CD4-positive, alpha-beta memory T cell (primary cell): ENCODE measurements at places on chromosomes 7 and 10. TPM values are rescaled to one million over a fixed set of nuclear protein-coding genes. Genes with fewer than 3 reads are reported as not detected.

Gene MYH16
- not detected for total RNA-seq

Gene HPSE2
- not detected for total RNA-seq

Gene ACTR3C
- 13.0 TPM for total RNA-seq

Gene AKR1B1
- 81.2 TPM for total RNA-seq

Gene HTR5A
- not detected for total RNA-seq

DNA sequence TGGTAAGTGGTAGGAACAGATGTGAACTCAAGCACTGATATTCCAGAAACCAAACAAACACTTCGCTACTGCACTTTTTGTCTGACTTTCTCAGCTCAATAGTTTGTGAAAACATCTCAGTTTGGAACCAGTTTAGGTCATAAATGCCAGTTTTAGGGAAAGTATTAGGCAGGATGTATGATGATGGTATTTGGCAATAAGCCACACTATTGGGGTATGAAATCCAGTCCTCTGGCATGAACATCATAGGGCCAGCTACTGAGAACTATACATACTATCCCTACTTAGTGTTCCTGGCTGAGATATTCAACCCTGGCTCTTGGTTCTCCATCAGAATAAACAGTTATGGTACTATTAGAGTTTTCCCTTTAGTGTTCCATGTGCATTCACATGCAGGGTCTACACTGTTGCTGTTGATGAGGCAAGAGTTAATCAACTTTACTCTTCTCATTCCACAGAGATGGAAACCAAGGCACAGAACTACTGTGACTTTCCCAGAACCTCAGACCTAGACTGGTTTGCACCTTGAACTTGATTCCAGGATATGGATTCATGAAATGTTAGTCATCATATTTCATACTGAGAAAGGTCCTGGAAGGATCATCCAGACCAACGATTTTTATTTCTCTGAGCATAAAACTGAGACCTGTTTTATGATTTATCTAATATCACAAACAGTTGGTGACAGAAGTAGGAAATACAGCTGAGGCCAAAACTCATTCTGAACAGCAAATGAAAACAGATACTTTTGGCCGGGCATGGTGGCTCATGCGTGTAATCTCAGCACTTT is 20.0 kb upstream of the IFIT2 start:
- no peak for DNase-seq

GRCh38 chr7:151663382-151664100 is 143.8 kb upstream of the RHEB start:
- DNase-seq: no peak

DNA sequence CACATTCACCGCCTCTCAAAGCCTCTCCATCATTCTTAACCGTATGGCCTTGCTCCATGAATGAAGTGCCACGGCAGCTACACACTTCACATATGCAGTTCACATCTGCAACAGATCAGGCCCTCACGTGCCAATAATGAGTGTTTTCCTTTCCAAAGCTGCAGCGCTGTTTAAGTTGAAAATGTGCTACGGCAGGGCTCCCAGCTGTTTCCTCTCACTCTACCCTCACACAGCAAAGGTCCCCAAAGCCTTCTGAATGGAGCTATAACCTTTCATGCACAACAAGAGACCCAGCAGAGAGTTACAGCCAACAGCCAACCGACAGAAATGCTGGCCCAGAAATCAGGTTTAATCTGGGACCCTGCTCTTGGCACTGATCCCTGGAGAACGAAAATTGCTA is 236.1 kb downstream of the ELMO1 start:
- no peak for DNase-seq

DNA sequence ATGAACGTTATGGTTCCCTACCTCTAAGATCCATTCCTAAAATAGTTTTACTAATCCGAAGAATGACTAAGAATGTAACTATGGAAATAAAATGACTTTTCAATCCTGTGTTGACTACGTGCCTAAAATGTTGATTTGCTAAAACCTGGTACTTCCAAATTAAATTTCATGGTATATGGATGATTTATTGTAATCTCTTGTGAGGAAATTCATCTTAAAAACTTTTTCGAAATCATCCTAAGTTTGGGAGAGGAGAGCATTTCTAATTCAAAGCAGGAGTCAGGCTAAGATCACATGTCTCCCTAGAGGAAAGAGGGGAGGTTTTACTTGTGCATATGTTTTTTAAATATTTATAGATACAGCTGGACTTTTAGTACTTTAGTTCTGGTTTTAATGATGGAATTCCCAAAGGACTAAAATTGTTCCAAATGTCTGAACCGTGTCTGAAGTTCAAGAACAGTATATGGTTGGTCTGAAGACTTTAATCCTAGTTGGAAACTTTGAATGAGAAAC is 483.9 kb downstream of the AUTS2 start:
- DNase-seq: no peak

DNA sequence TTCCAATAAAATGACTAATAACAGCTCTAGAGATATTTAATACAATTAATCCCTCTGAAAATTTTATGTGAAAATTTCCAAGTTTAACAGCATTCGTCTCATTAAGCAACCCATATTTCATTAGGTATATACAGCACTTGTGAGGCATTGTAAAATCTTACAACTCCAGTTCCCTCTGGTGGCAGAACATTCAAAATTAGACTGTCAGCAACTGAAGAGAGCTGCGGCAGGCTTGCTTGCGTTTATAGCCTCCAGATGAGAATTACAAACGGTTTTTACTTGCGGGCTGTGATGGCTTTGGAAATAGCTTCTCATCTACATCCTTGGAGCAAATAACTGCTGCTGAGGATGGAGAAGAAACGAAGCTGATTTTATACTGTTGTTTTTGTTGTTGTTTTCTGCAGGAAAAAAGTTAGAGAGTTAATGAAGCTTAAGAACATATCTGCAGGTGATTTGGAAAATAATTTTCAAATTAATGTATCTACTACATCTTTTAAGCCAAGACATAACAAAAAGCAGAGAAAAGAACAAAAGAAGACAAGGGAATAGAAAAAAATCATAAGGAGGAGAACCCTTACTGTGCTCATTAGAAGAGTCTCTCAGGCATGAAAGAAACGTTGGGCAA is 171.3 kb downstream of the MAGI2 start:
- DNase-seq: no peak

DNA sequence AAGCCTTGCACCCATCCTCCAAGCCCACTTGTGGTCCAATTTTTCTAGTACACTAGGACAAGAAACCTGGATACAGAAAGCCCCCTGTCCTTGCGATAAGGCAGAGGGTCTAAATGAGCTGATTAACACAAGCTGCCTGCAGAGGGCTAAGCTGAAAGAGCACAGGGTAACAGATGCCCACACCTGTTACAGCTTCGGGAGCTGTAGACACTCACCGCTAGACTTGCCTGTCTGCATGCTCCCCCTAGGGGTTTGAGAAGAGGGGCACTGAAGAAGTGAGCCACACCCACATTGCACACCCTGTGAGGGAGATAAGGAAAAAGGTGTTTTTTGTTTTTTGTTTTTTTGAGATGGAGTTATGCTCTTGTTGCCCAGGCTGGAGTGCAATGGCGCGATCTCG is 386.5 kb upstream of the AUTS2 start:
- DNase-seq: no peak

DNA sequence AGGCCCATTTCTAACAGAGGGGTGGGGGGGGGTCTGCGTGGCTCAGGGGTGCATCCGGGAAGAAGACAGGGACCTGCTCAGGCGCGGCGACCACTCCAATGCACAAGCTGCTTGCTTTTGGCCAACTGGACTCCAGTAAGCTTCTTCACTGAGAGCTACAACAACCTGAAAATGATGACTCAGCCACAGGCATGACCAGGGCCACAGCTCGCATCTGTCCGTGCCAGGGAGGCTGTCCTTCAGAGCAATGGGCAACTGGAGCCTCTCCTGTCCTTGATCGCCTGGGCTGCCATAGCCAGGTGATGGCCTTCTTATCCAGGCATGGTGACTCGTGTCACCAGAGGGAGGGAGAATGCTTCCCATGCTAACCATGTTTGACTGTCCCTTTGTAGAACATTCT is 81.6 kb upstream of the RNF32 start:
- DNase-seq: no peak

- no peak for DNase-seq
Observed at GRCh38 chr10:86155054-86155921, 211.3 kb downstream of the GRID1 start.

DNA sequence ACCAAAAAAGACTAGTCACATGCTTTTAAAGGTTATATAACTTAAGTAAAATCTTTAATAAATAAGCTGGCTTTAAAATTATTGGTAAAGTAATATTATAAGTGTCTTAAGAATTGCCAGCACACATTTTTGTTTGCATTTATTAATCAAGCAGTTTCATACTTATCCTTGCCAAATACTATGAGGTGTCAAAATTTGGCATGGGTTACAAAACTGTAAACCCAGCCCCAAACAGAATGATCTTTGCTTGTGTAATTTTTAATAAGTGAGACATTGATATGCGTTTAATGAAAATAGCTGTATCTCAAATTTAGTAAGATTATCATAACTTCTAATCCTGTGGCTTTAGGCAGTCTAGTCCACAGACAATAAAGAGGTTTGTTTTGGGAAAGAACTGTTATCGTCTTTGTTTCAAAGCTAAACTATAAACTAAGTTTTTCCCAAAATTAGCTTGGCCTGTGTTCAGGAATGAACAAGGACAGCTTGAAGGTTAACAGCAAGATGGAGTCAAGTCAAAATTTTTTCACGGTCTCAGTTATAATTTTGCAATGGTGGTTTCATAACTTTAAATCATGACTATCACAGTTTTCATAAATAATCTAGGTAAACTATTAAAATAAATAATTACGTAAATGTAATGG is 72.8 kb downstream of the ST8SIA6 start:
- DNase-seq: no peak

DNA sequence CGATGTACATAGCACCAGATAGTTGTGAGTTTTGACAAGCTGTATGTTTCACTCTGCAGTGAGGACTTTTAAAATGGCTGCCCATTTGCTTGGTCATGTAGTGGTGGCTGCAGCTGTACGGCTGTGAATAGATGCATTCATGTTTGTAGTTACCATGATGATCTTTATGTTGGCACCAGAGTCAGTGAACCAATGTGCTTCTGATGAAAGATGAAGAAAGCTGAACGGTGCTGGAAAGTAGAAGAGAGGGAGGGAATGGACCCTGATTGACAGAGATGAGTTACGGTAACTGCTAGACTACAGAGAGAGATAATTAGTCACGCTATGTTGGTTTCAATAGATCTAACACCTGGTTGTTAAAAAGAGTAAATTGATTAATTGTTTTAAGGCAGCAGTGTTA is 256.8 kb downstream of the CELF2 start:
- no peak for DNase-seq

DNA sequence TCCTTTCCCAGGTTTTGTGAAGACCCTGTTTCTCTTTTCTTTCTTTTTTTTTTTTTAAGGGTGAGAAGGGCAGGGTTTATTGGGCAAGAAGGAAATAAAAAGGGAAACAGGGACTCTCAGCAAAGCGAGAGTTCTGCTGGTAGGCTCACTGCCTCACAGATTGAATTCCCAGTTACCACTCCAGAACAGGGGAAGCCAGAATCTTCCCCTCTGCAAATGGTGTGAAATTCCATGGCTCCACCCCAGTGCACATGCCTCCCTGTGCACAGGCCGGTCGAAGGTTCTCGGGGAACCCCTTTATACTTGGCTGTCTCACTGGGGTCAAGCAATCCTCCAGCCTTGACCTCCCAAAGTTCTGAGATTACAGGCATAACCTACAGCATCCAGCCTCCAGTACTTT is 10.5 kb upstream of the GUSB start:
- no peak for DNase-seq

DNA sequence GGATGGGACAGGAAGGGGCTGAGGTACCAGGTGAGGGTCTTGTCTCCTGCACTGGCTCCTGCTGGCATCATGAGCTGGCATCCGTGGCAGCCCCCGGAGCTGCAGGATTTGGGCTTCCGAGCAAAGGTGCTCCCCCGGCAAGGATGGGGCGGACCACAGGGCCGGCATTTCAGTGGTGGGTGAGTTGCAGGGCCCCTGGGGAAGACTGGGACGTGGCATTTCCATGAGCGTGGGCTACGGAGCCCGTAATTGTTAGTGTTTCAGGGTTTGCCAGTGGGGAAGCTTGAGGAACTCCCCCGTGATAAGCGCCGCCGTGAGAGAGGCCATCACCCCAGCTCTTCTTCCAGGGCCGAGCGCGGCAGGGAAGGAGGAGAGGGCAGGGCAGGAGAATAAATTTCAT is 235.6 kb downstream of the MGMT start:
- DNase-seq: no peak

- no peak for DNase-seq
Observed at GRCh38 chr10:51800725-51801424, 101.5 kb upstream of the CSTF2T start.

DNA sequence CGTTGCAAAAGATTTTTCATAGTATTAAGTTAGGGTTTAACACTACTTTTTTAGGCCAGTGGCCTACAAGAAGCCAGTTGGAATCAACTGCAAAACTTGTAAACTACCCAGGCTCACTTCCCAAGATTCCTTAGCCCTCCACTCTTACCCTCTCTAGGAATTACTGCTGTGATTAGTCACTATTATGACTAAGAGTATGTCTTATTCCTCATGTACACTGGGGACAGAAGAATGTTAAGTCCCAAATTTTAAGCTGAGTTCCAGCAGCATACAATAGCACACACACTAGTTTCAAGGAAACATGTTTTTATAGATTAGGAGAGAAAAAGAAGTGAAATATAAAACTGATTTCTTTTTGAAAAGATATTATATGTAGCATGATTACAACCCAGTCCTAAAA is 42.8 kb downstream of the FBXL13 start:
- no peak for DNase-seq

DNA sequence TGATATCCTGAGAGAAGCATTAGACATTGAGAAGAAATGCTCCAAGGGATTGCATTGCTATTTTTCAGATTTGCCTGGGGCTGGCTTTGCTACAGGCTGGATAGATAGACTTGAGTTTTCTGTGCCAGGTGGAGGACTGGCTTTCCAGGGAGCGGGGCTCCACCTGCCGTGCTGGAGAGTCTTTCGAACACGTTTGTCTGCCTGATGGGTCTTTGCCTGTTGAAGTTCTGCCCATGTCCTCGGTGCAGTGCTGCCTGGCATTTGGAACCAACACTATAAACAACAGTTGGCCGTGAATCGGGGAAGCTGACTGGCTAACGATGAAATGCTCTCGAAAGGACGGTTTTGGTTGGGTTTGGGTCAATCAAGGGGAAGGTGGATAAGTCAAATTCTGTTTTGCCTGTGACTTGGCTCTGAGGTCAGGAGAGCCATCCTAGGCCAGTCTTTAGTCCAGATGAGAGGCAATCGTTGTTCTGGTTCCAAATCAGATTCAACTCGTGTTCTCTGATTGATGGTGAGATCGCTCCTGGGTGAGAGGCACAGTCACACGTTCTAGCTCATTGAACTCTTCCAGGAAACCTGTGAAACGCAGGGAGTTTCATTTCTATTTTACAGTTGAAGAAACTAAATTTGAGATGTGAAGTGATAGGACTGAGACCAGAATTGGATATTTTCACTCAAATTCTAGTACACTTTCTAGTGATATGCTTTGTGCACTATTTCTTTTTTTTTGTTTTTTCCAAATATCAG is 599.0 kb downstream of the TYW1 start:
- no peak for DNase-seq

DNA sequence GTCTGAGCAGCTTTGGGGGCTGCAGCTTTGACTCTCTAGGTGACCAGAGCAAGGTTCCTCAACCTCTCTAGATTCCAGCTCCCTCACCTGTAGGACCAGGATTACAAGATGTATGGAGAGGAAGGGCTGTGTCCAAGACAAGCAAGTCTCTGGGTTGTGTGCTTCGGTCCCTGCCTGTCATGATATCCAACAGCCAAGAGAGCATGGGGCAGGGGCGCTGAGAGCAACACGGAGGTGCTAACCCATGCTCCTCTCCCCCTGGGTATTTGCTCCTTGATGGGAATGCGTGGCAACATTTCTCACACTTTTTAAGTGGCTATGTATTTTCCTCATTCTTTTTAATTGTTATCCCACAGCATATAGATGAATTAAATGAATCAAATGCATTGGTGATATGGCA is 10.3 kb downstream of the CDHR1 start:
- DNase-seq: no peak
